Ecto neural progenitor cell (in vitro differentiated cells): ENCODE measurements at places on chromosomes 3 and 15.

DNA sequence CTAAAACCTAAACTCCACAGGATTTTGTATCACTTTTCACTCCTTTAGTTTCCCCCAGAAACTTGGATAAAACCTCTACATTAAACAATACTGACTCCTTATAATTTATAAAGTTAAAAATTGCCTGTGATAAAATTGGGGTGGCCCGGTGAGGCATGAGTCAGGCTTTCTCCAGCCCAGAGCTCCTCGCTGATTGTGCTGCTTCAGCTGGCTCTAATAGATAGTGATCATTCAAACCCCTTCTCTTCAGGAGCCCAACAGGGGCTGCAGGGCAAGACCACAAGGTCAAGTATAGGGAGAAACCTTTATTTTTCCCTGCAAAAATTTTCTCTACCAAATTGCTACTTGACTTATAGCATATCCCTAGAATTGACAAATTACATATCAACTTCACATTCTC, 308.2 kb downstream of the PLCL2 start:
- no peak for DNase-seq

GRCh38 chr3:128782282-128783146, 56.5 kb downstream of the RAB7A start:
- no peak for DNase-seq

- DNase-seq: no peak
Observed at GRCh38 chr3:138465925-138466324, 31.5 kb downstream of the ESYT3 start.

DNA sequence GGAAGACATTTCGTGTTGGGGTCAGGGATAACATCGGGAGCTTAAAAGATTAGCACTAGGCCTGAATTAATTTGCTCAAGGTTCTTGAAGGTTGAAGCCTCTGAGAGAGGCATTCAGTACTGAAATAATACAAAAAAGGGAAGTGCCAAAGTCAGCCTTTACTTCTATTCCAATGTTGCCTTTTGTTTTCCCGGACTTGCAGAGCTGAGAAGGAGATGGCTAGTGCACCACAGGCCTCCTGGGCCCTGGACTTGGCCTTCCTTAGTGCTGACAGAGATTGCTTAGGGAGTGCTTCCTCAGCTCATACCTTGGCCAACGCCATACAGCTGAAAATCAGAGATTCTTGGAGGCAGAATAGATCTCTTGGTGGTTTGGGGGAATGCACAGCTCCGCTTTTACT, 333.6 kb upstream of the TBL1XR1 start:
- DNase-seq: no peak

GRCh38 chr15:89666858-89667705, 11.8 kb upstream of the KIF7 start:
- no peak for DNase-seq

DNA sequence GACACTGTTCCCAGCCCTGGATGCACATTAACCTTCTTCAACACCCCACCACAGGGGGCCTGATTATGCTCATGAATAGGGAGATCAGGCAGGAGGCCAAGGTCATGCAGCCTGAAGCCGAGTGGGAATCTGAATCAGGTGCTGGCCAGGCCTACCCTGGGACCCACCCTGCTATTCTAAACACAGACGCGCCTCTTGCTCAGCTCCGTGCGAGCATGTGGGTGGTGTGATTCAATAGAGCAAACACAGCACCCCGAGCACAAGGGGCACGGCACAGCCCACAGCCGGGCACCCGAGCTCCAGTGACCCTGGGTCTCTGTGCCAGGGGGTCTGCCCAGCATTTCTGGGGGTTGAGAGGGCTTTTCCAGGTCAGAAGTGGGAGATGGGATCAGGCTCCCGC, 24.6 kb upstream of the GRIP2 start:
- no peak for DNase-seq

- DNase-seq: no peak
Observed at GRCh38 chr3:25567388-25567787, 97.3 kb downstream of the TOP2B start.

DNA sequence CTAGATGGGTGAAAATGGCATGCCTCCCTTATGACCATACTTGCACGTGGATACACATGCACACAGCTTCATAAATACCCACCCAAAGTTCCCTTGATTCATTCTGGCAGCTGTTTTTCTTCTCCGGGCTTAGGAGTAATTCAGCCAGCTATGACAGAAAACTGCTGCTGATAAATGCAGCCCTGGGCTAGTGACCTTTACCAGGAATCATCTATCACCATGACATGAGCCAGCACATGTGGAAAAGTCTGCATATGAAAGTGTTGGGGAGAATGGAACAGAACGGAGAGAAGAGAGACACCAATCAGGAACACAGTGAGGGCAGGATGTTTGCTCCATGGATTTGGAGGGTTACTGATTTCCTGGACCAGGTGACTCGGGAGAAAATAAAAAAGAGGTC, 706.3 kb downstream of the PDCD6IP start:
- DNase-seq: no peak

- no peak for DNase-seq
Observed at GRCh38 chr15:75350601-75351361, 3.9 kb downstream of the NEIL1 start.

GRCh38 chr3:21543380-21544075, 207.5 kb downstream of the ZNF385D start:
- DNase-seq: no peak

DNA sequence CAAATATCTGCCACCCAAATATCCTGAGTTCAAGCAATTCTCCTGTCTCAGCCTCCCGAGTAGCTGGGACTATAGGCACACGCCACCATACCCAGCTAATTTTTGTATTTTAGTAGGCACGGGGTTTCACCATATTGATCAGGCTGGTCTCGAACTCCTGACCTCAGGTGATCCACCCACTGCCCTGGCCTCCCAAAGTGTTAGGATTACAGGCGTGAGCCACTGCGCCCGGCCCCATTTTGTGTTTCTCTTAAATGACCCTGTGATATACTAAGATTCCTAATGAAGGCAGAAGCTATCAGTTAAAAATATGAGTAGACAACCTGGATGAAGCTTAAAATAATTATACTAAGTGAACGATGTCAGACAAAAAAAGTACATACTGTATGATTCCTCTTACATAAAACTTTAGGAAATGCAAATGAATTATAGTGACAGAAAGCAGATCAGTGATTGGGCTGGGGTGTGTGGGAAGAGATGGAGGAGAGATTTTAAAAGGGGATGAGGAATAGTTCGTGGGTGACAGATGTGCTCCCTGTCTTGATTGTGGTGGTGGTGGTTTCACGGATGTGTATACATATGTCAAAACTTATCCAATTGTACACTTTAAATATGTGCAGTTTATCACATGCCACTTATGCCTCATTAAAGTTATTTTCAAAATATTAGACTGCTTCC, 3.8 kb upstream of the KLHL40 start:
- no peak for DNase-seq

- DNase-seq: no peak
Observed at GRCh38 chr3:126618760-126619159, 36.2 kb downstream of the TXNRD3 start.

DNA sequence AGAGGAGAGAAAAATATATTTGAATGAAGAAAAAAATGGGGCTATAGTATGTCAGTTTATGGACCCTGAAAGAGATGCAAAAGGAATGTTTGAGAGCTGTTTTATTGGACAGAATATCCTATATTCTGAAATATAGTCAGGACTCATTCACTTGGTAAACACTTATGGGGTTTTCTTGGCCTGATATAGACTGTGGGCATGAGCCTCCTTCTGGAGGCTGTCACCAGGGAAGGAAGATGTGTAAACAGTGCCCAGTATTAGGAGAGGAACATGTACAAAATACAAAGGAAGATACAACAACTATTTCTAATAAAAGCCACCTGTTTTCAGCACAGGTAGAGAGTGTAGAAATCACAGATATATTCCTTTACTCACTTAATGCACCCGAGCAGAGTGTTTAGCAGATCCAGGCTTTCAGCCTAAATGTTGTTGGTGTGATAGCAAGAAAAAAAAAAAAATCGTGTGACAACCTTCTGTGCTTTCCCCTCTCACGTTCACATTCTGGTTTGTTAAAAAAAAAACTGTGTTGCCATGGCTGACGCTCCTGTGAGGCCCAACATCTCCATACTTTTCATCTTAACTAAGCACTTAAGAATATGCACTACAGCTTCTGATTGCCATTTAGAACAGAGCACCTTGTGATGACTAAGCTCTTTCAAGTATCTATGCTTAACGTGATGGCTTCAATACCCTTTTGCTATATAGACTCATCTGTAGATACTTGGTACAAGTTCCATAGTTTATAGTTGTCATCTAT, 134.1 kb downstream of the MBNL1 start:
- DNase-seq: no peak

DNA sequence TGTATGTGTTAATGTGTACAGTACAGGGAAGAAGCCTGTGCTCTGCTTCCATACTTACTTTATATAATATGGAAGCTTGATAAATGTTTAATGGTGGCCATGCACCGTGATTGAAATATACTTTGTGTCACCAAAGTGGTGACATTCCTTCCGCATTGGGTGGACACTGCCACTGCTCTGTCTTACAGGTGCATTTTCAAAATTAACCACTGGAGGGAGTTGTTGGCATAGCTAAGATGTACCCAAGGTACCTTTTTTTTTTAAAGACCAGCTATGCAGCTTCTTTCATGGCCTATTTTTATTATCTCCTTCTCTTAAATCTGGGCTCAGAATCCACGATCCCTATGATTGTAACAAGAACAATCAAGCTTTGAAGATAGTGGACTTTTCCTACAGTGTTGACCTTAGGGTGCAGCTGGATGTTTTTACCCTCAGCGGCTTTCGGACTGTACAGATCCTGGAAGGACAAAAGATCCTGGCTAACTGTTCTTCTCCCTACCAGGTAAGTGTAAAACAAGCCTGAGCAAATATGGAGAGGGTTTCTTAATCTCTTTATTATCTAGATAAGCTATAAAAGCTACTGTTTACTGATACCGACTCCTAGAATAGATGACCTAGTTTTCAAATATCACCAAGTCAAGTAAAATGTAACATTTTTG, 21.6 kb upstream of the PAK6 start:
- peak; percentile 52 for DNase-seq
